ENCODE measurements at places on chromosomes 13 and 19.

- DNase-seq, result peak; percentile 94
These were observed at the start of gene GADD45B for GRCh38 chr19:2475702-2476450. TSS of gene GADD45B (plus strand) at chr19:2476127. CDS start at chr19:2476359, 232 bp downstream.

DNA sequence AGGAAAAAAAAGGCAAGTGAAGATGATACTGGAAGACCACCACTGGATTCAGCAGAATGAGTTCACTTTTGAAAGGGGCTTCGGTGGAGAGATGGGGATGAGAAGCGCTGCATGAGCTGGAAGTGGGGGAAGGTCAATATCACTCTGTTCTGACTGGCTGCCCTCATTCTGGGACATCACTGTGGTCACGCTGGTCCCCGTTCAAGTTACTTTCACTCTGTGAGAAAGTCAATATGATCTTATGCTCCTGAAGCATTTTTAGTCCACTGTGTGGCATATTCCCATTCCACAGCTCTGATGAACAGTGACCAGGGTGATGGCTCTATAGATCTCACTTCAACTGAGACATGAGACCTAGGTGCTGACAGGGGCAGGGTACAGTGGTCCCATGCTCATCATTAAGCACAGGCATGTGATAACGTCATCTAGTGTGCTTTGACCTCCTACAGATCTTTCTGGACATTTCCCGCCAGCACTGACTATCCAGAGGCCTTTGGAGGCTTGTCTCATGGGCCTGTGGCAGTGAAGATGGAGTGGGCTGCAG, 40.2 kb upstream of the GPR183 start:
- DNase-seq, result no peak

DNA sequence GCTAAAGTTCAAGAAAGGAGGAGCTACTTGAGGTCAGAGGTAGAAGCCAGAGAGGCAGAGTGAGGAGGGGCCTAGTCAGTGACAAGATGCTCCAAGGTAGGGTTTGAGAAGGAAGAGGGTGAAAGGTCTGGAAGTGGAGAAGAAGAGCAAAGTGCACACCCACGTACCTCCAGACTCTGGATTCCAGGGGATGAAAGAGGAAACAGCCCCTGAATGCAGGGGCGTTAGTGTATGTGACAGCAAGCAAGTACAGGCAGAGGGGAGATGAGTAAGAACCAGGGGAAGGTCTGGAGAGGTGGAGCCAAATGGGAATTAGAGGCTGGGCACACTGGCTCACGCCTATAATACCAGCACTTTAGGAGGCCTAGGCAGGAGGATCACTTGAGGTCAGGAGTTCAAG, 8.7 kb downstream of the RPS28 start:
- no peak for DNase-seq

GRCh38 chr19:49408816-49409440, 14.3 kb downstream of the PTH2 start:
- DNase-seq, result no peak

- no peak for DNase-seq
These were observed 18.2 kb upstream of the PTBP1 start for GRCh38 chr19:778910-779653.

- DNase-seq, result no peak
These were observed 25.9 kb downstream of the ARHGAP35 start for GRCh38 chr19:46886546-46887239.

DNA sequence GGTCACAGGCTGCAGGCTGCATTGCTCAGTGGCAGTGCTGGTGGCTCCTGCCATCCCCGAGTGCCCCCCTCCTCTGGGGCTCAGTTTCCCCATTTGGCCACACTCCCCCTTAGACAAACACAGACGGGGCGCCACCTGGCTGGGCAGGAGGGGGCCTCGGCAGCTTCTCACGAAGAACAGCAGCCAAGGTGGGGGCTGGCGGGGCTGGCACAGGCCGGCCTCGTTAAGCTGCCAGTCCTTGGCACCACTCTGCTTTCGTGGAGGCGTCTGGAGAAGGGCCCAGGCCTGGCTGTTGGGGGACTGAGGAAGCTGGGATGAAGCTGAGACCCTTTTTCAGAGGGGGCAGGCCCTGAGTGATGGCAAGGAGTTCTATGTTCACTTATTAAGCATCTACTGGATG, 3.7 kb upstream of the ZNRF4 start:
- no peak for DNase-seq

DNA sequence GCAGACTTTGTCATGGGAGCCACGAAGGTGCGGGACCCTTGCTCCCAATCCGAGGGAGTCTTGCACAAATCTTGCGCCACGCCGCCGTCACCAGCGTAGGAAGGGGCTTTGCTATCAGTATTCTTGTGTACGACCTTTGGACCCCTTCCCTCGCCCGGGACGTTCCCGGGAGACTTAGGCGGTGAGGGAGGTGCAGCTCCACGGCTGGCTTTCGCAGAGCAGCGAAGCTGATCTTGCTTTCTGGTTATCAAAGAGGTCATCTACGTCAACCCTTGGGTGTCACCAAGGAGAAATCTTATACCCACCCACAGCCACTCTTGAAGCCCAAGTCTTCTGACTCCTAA, 583 bp downstream of the TECR start:
- peak; percentile 74 for DNase-seq

GRCh38 chr13:40252241-40252640, 414.2 kb downstream of the FOXO1 start:
- no peak for DNase-seq

DNA sequence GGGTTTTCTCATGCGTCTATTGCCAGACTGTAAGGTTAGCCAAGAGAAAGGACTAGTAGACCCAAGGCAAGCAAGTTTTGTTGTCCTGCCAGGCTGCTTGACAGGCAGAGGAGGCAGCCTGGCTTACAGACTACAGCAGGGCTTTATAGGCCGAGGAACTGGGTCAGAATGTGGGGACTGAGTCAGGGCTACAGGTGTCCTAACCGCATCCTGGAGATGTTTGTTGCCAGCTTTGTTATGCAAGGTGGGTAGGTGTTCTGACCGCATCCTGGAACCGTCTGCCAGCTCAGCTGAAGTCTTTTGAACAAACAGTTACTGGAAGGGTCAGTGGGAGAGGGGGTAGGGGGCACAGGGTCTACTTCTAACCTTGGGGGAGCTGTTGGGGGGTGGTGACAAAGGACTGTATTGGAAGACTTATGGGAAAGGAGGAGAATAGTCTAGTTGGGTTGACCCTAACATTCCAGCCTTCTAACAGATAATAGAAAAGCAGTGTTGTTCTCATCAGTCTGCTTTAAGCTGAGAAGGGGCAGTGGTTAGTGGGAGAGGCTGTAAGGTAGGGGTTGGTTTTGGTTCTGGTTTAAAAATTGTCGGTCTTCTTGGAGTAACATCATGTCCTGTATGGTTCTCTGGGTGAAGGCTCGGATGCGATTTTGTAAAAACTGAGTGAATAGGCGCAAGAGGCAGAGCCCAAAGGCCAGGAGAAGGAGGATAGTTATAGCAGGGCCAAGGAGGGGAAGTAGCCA, 913.8 kb upstream of the SLITRK5 start:
- no peak for DNase-seq

GRCh38 chr13:37409756-37410155, 188.8 kb downstream of the POSTN start:
- no peak for DNase-seq

DNA sequence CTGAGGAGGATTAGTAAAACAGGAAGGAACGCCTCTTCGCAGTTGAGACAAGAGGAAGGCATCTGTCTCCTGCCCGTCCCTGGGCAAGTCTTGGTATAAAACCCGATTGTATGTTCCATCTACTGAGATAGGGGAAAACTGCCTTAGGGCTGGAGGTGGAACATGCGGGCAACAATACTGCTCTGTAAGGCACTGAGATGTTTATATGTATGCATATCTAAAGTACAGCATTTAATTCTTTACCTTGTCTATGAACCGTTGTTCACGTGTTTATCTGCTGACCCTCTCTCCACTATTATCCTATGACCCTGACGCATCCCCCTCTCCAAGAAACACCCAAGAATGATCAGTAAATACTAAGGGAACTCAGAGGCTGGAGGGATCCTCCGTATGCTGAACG, 722 bp upstream of the TIMM50 start:
- DNase-seq, result no peak

- no peak for DNase-seq
These were observed 3.3 kb downstream of the GYS1 start for GRCh38 chr19:48989701-48990291.

- DNase-seq, result no peak
These were observed 6.1 kb downstream of the NXNL1 start for GRCh38 chr19:17454576-17455071.

- no peak for DNase-seq
These were observed 45.0 kb upstream of the SLC15A1 start for GRCh38 chr13:98797456-98797855.

DNA sequence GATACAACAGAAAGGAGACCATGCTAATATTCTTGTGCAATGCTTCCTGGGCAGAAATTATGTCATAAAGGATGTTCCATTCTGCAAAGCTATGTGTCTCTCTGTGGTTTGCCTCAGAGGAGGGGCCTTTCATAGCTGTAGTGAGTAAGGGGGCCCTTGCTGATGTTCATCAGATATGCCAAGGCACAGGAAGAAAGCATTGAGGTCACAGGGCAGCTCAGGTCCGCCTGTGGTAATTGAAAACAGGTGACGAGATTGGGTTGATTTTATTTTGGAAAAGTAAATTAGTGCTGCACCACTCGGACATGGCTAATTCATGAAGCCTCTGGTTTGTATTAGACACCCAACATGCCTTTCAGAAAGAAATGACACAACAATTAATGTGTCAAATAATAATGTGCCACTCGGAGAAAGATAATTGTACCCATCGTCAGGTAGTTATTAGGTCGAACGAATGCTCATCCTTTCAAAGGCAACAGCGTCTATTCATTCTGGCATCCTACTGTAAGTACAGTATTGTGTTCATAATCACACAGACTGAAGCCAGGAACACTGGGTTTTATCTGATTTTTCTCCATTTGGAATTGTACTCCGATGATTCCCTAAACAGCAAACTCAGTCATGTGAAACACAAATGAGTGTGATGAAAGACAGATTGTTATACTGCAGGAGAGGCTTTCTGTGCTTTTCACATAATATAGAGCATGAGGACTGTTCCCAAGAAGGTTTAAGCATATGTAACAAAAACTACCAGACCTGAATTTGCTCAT, 421.6 kb upstream of the KLF12 start:
- no peak for DNase-seq
